ENCODE measurements at places on chromosomes 5 and 9.
A peak's percentile ranks its signal among the peaks of the same experiment; 100 is the strongest.

GRCh38 chr5:134572811-134573210 is 47.3 kb downstream of the JADE2 start:
- no peak for DNase-seq

DNA sequence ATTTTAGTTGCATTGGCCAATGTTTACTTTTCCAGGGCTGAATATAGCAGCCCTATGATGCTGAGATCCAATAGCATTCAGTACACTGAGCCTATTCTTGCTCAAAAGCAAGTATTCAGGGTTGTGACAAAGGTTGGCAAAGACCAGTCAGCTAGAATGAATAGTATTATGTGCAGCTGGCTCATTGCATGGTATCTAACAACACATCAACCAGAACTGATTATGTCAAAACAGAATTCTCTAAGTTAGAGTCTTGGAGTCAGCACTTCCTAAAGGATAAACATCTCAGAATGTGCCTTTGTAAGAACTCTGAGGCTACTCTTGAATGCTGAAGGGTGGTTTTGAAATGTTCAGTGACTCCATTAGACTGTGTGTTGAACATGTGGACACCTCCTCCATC is 774.5 kb upstream of the RGMB start:
- no peak for DNase-seq

DNA sequence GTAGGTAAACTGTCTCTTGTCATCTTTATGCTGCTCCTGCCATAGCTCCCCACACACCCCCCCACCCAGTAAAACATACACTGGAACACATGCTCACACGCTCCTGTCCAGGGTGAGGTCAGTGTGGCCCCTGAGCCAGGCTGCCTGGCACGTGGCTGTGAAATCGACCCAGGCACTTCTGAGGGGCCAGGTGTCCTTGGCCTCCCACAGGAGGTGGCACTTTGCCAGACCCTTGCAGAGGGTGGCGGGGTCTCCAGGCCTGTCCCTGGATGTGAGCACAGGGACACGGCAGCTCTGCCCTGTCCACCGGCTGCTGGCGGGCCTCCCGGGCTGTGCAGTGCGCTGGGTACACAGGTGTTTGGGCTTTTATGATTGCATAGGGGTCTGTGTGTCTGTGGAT is 10.0 kb upstream of the CRB2 start:
- no peak for DNase-seq

- no peak for DNase-seq
These were observed 146.6 kb downstream of the SEC61B start for GRCh38 chr9:99368341-99369326.

- DNase-seq, result no peak
These were observed 420.3 kb downstream of the GABRG2 start for GRCh38 chr5:162487528-162488525.

DNA sequence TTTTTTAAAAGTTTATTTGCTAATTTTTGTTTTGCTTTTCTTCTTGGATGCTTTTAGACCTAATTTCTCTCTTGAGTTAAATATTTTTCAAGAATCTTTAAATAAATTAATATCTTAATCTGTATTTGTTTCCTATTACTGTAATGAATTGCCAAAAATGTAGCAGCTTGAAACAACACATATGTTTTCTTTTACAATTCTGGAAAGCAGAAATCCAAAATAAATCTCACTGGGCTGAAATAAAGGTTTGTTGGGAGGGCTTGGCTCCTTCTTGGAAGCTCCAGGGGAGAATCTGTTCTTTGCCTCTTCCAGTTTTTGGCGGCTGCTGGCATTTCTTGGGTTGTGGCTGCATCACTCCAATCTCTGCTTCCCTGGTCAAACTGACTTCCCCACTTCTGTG is 658.1 kb upstream of the ARRDC3 start:
- DNase-seq, result no peak

GRCh38 chr5:17196024-17196423 is 21.4 kb upstream of the BASP1 start:
- DNase-seq, result no peak

- no peak for DNase-seq
These were observed 109.9 kb upstream of the C9orf72 start for GRCh38 chr9:27683181-27683580.

DNA sequence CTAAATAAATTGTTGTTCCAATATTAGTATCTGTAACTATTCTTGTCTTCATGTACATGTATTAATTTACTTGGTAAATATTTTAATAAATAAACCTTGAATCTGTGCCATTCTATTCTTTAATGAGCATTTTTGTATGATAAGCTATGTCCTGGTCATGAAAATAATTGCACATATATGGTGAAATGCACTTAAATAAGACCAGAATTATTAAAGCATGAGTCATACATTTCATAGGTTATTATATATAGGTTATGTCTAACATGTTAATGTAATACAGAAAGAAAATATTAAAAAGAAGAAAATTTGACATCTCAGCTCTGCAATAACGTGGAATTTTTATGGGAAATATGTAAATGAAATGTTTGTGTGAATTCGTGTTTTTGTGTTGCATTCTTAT is 1168.1 kb downstream of the TAF11L14 start:
- DNase-seq, result no peak

DNA sequence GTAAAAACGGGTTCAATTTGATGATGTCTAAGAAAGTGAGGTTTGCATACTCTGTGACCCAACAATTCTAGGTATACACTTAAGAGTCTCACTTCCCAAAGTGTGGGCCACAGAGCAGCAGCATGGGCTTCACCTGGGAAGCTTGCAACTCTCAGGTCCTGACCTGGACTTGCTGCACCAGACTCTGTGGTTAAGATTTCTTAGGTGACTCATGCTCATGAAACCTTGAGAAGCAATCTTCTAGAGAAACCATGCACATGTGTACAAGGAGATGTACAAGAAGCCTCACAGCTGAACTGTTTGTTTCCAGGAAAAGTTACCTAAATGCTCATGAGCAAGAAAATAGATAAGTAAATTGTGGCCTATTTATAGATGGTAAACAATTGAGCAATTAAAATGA is 30.0 kb downstream of the DNAJC21 start:
- DNase-seq, result peak; percentile 10

GRCh38 chr9:107489687-107490605 is at the start of gene KLF4:
Gene KLF4, minus strand, starts transcription at chr9:107489769. Its CDS starts 597 bp downstream, at chr9:107489172.
- DNase-seq, result peak; percentile 88

DNA sequence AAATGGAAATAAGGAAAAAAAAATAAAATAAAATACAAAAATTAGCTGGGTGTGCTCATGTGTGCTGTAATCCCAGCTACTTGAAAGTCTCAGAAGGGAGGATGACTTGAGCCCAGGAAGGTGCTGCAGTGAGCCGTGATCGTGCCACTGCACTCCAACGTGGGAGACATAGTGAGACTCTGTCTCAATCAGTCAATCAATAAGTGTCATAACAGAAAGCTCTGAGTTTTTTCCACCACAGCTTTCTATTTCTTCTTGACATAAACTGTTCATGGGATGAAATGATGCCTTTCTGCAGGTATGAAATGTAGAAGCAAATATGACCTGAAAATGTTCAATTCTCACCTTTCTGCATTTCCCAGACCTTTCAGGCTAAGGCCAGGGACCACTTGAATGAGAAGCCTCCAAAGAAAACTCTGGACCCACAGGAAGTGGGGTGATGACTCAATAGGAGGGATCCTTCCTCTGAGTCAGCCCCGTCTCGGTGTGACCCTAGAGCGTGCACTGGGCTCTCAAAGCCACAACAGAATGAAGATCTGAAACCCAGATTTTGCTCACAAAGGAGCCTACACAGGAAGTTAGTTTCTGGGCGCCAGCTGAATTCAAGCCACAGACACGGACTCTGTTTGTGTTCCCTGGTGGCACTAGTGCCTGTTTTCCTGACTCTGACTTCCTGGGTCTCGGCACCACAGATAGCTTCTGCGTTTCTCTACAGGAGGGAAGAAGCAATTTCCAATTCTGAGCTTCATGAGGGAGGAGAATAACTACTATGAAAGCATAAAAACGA is 62.0 kb downstream of the ANKH start:
- DNase-seq, result no peak

DNA sequence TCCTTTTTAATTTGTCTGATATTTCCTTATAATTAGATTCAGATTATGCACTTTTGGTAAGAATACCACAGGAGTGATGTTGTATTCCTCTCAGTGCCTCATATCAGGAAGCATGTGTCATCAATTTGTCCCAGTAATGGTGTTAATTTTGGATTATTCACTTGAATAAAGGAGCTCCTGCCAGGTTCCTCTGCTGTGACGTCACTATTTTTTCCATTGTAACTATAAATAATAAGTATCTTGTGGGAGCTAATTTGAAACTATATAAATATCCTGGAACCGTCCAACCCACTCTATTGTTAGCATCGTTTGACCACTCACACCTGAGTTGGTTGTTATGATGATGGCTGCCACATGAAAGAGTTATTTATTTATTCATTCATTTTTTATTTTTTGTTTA is 107.9 kb downstream of the INVS start:
- DNase-seq, result no peak

- DNase-seq, result no peak
These were observed 109.9 kb upstream of the CPEB4 start for GRCh38 chr5:173778152-173778782.

GRCh38 chr5:132265336-132266030 is 8.0 kb downstream of the PDLIM4 start:
- DNase-seq, result peak; percentile 90

DNA sequence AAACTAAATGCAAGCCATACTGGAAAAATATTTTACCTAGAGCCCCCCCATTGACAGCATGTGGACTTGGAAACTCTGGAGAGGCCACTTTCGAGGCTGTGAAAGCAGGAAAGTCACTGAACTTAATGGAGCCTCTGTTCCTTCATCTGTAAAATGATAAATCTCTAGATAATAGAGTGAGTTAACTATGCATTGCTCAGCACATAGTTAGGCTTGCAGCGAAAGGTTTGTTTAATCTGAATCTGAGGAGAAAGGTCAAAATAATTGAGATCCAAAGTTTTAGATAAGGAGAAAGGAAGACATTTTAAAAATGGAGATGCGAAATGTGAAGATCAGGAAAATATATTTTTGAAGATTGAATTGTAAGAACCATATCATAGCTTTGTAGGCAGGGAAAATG is 4.6 kb downstream of the PCSK5 start:
- no peak for DNase-seq

- DNase-seq, result no peak
These were observed 218.8 kb upstream of the MSX2 start for GRCh38 chr5:174505621-174506020.

GRCh38 chr9:108676355-108676754 is 179.4 kb downstream of the ACTL7B start:
- no peak for DNase-seq

DNA sequence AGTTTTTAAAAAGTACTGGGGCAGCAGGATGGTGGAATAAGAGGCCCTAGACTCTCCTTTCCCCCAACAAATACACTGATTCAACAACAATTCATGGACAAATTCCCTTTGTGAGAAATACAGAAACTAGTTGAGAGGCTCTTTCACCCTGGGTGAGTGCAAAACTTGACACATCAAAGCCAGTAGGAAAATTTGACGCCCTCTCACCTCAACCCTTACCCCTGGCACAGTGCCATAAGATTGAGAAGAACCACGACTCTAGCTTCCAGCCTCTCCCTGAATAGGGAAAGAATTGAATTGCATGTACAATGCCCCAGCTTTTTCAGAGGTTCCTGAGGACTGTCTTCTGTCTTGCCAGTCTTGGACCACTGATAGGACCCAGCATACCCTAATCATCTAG is 12.3 kb downstream of the KIF4B start:
- DNase-seq, result no peak

DNA sequence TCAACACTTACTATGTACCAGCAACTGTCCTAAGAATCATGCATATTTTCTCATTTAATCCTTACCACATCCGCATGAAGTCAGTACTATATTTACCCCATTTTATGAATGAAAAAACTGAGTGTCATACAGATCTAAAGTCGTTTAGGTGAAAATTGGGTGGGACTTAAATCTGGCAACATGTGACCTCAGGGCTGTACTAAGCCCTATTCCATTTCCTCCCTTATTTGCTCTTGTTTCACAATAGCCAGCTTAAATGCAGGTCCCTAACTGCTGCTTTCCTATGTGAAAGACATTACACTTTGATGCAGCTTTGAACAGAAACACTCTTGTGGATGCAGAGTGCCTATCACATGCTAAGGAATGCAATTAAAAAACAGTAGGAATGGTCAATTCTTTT is 2.5 kb upstream of the RAB14 start:
- no peak for DNase-seq

- DNase-seq, result no peak
These were observed 12.4 kb downstream of the CLPTM1L start for GRCh38 chr5:1332461-1333001.

- no peak for DNase-seq
These were observed 53.9 kb upstream of the TMEM171 start for GRCh38 chr5:73066466-73066865.

- no peak for DNase-seq
These were observed 8.4 kb downstream of the IRX2 start for GRCh38 chr5:2742921-2743679.

- DNase-seq, result no peak
These were observed 114.6 kb upstream of the SPOCK1 start for GRCh38 chr5:137613554-137614265.

GRCh38 chr9:132241840-132242620 is 80.2 kb downstream of the NTNG2 start:
- no peak for DNase-seq

Data from Caki2 (cell line).